HAP-1 (cell line): ENCODE measurements at places on chromosomes 2 and 18.

- DNase-seq: no peak
These were observed 20.3 kb downstream of the PLEK start for GRCh38 chr2:68385220-68385906.

DNA sequence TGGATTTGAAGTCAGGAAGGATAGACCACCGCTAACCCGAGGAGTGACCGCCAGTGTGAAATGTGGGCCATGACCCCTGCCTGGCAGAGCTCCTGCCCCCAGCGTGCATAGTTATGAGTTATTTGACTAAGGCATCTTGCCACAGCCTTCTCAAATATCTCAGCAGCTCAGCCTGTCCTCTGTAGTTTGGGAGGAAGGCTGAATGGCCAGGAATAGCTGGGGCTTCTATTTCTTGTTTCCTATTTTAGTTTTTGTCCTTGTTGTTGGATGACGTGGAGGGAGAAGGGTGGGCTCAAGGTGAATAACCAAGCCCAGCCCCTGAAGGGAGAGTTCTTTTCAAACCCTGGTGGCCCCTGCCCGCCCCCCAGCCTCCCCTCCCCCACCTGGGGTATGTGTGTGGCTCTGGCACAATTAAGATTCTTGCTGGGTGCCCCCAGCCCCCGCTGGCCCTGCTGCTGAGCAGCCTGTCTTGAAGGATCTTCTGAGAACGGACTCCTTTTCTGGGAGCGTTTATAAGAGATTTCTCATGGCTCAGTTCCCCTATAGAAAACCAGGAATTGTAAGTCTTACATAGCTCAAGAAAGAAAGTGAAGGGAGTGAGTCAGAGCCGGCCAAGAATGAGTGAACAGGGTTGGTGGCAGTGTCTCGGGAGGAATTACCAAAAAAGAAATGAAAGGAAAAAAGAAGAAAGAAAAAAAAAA lies 157.4 kb downstream of the GLI2 start:
- DNase-seq: no peak

GRCh38 chr2:121272596-121272995 lies 12.4 kb downstream of the TFCP2L1 start:
- no peak for DNase-seq

- DNase-seq: no peak
These were observed 65.8 kb downstream of the MEMO1 start for GRCh38 chr2:31944828-31945571.

DNA sequence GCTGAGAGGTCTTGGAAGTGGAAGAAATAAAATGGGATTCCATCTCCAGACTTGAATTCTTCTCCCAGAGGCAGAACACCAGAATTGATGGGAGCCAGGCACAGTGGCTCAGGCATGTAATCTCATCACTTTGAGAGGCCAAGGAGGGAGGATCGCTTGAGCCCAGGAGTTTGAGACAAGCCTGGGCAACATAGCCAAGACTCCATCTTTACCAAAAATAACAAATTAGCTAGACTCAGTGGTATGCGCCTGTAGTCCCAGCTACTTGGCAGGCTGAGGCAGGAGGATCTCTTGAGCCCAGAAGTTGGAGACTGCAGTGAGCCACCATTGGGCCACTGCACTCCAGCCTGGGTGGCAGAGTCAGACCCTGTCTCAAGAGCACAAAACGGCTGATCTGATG lies 144.3 kb downstream of the C1D start:
- no peak for DNase-seq
